ENCODE measurements at places on chromosomes 3 and 15. TPM values are rescaled to one million over a fixed set of nuclear protein-coding genes. Genes with fewer than 3 reads are reported as not detected.

Gene HHLA2
- 0.46 TPM for polyA plus RNA-seq

DNA sequence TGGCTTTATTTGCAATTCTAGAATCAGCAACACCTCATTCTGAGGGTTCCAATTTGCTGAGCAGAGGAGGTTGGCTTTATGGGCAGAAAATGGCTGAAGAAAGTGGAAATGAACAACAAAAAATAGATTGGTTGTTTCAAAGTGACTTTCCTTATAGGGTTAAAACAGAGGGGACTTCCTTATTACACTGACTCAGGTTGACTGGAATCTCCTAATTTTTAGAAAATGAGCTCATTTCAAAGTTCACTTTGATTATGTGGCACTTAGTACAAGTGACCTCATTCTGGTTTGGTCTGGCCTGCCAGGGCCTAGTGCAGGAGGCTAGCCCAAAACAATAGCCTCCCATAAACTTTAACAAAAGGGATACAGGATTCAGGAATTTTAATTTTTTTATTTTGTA, 41.4 kb downstream of the NFKBIZ start:
- no peak for DNase-seq

Gene CCR8
- 2.1 TPM for polyA plus RNA-seq

DNA sequence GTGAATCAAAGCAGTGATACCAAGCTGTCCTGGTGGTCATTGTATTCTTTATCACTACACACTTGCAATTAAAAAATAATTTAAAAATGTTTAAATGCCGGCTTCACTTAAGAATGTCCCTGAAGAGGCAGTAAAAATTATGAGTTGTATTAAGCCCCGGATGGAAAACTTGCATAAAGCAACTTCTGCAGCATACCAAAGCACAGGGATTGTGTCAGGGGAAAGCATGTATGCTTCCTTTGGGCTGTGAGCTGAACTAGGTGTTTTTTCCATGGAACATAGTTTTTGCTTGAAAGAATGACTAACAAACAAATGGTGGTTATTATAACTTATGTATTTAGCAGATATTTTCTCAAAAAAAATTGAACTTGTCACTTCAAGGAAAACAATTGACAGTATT, 143.1 kb downstream of the ARNT2 start:
- no peak for DNase-seq

DNA sequence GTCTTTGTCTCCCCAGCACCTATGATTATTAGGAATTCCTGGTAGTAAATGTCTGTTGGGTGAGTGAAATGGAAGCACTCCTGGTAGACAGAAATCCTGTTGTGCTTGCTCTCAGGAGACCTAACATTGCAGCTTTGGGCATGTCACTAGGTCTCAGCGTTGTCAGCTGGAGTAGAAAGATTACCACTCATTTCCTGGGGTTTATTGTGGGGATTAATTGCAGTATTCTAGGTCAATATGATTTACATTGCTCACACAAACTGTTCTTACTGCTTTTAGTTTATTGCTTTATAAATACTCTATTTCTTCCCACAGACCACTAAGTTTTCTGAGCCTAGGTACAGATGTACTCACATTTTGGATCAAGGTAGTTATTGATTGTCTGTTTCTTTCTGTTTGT, 5.1 kb downstream of the TSEN2 start:
- no peak for DNase-seq

Gene KLF15
- not detected for polyA plus RNA-seq

Gene ENTPD3
- polyA plus RNA-seq = not detected

DNA sequence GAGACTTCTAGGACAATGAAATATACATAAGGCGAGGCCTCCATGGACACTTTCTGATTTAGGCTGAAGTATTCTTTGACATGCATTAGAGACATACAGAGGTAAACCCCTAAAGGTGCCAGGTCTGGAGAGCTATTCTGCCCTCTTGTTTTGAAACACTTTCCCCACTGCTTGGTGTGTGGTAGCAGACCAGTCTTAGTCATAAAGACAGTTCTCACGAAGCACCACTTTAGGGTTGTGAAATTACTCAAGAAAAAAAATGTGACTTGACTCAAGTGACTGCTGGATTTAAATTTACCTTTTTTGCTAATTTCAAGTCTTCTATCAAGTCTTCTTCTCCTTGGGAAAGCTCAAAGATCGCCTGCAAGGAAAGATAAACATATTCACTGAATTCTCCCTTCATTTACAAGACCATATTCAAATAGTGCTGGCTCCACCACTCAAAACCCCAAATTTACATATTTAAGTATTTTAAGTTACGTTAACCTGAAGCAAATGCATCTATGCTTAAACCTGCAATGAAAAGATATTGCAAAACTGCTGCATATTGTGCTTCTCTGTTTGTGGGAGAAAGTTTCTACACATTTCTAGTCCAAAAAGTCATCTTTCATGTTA, 48.4 kb downstream of the ARHGEF3 start:
- no peak for DNase-seq

Gene KCNMB3
- not detected for polyA plus RNA-seq
